ENCODE measurements at places on chromosomes 6 and 20.

- no peak for DNase-seq
Observed at GRCh38 chr6:166496460-166496859, 90.0 kb downstream of the RAMACL start.

- peak; percentile 60 for DNase-seq
Observed at GRCh38 chr6:37554480-37554819, 54.8 kb upstream of the CCDC167 start.

DNA sequence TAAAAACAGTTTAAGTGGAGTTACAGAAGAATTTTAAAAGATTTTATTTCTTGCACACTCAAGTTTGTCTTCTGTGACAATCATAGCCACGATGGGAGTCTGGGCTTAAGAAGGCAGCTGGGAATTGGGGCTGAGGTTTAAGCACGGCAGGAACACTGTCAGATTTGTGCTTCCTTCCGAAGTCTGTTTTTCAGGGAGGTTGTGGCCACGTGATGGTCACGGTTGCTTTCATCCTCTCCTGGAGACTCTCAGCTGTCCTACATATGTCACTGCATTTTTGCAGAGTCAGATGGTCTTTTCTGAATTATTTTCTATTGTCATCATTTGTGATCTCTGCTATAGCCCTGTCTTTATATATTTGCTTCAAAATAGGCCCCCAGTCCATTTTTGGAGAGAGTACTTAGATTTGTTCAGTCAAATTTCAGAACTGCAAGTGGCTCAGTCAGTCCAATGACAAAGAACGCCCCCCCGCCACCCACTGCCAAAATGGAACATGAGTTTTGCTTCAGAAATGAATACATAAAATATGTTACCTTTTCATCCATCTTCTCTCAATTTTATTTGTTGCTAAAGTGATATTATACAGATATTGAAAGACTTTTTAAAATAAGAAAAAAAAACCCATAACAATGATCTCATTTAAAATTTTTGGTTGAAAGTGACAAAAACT is 111.8 kb upstream of the ZFP64 start:
- DNase-seq, result no peak

- DNase-seq, result no peak
Observed at GRCh38 chr6:157223021-157223430, 100.3 kb downstream of the TMEM242 start.

GRCh38 chr6:88548891-88549505 is 382.9 kb upstream of the CNR1 start:
- peak; percentile 6 for DNase-seq

- peak; percentile 24 for DNase-seq
Observed at GRCh38 chr20:36339646-36340592, 33.8 kb downstream of the DLGAP4 start.

GRCh38 chr6:51273228-51273961 is 454.7 kb downstream of the TFAP2B start:
- DNase-seq, result no peak

DNA sequence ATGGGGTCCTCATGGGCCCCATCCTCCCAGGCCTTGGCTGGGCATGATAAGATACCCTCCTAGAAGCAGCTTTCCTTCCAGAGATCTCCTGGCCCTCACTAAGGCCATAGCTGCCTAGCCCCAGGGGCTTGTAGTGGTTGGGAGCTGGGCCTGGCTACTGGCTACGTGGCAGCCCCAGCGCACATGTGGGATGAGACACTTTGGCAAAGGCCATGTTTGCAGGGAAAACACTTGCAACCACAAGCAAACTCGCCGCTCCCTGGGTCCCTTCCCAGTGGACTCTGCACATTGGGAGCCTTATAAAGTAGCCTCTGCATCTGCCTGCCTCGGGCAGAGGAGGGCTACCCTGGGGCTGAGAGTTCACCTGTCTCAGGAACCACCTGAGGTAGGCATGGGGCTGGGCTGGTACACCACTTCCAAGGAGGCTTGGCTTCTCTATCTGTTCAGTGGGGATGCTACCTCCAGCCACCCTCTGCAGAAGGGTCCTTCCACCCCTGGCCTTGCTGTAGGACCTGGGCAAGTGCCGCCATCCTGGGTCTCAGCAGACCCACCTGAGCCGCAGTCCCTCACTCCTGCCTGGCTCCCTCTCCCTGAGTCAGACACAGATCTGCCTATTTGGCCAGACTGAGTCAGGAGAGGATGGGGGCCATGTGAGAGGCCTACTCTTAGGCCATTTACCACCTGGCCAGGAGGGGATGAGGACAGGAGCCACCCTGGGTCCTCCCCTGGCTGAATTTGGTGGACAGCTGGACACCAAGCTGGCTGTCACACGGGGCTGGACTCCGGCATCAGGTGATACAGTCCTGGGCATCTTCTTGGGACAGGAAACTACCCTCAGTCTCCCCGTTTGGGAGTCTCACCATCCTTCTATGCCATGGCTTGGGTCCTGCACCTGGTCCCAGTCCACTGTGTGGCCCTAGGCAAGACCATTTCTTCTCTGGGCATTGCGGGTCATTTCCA is at the start of gene BPIFB2:
BPIFB2 (plus strand) TSS at position 329 of the 960 bp plus-strand sequence. CDS start 871 bp downstream, outside the sequence.
- no peak for DNase-seq

GRCh38 chr6:129749749-129750120 is 39.8 kb upstream of the ARHGAP18 start:
- peak; percentile 89 for DNase-seq

DNA sequence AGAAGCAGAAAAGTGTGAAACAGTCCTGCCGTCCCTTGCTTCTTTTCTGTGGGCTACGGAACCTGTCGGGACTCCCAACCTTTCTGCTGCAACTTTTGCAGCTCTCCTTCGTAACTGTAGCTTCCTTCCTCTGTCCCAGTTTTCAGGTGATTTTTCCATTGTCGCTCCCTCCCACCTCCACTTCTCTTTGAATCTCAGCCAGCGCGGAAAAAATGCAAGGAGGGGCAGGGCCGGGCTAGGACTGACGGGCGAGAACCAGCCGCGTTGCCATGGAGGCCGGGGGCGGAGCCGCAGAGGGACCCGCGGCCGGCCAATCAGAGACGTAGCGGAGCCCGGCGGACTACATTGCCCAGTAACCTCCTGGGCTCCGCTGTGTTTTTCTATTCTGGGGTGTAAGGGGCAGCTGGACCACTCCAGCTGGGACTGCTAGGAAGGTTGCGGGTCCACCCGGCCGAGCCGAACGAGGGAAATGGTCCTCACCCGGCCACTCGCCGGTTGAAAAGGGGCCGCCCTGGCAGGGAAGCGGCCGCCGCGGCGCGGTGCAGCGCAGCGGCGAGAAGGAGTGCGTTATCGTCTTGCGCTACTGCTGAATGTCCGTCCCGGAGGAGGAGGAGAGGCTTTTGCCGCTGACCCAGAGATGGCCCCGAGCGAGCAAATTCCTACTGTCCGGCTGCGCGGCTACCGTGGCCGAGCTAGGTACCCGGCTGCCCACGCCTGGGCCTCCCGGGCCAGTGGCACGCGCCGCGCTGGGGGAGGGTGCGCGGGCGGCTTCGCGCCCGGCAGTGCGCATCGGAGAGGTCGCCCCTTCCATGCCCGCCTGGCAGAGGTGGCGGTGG is at the start of the genes CYP39A1 and SLC25A27:
CYP39A1 (minus strand) TSS at position 216 of the 836 bp plus-strand sequence. CDS start 236 bp downstream, outside the sequence.
SLC25A27 (plus strand) TSS at position 373 of the 836 bp plus-strand sequence; CDS start at position 591, 218 bp downstream.
- DNase-seq, result peak; percentile 88

Measured in HT1080 (cell line).